ENCODE measurements at places on chromosomes 3 and 15.

DNA sequence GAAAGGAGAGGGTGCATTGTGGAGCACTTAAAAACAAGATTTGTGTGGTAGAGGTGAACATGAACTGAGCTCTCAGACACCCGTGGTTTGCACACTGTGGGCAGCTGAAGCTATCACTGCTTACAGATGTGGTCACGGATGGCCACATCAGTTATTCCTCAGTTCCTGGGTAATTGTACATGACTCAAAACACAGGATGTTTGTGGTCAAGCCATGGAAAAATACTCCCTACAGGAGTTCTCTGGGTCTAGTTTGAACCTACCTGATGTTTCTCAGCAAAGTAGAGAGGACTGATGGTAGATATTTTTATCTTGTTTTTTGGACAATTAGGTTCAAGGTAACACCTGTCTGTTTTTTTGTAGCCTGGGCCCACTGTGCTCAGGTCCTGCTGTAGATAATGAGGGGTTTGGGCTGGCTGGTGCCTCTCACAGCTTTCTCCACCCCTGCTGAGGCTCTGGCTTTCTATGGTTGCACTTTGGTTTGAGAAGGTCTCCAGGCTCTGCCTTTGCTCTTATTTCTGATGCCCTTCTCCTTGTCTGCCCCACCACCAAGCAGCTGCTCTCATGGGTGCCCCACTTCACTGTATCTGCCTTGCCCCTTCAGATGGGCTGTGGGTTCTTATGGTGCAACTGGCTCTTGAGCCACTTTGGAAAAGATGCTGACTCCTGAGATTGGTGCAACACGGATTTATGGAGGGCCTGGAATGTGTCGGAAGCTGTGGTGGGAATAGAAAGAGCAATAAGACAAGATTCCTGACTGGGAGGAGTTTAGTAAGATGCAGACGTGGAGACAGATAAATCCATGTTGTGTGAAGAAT, 40.1 kb downstream of the CDCP1 start:
- no peak for DNase-seq

- no peak for DNase-seq
Observed at GRCh38 chr3:124685481-124685880, 44.8 kb upstream of the UMPS start.

- no peak for DNase-seq
Observed at GRCh38 chr15:29611057-29611456, 211.2 kb downstream of the TJP1 start.

DNA sequence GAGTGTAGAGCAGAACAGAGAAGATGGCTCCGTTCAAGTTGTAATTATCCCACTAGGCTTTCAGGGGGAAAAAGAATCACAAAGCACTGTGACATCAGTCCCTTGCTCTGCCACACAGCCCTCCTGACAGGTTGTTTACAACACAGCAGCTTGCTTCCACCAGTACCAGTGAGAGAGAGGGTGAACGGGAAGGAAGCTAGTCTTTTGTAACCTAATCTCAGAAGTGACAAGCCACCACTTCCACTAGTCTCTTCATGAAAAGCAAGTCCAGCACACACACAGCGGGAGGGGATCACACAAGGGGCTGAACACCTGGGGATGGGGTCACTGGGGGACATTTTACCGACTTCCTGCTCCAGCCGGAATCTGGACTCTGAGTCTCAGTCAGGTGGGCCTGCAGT, 86.3 kb downstream of the FAM81A start:
- DNase-seq, result no peak

DNA sequence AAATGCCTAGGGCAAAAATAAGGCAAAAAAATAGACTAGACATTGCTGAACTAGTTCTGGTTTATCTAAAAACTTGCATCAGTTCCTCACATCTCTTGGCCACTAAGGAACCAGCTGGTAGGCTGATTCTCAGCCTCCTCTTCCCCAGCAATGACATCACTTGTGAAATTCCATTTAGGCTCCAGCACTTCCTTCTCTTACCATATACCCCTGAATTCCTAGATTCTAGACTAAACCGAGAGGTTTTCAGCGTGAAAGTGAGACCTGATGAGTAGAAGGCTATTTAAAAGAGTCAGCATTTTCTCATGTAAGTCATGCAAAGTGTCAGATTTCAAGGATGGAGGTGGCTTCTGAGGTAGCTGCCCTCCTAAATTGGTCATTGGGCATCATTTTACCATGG, 247.1 kb upstream of the CDIN1 start:
- DNase-seq, result no peak

DNA sequence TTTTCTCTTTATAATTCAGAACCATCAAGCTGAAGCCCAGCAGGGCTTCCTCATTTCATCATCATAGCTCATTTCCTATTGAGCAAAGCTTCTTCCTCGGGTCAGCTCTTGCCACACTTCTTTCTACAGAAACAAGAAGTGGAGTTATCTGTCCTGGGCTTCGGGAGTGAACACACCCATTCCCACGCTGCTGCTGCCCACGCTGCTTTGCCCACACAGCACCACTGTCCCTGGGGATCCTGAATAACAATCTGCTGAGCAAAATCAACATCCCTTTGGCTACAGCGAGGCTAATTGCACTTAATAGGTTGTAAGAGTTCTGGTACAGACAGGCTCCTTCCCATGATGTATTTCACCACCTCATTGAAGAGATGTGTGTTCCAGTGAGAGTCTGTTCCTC, 23.7 kb downstream of the CEP19 start:
- DNase-seq, result peak; percentile 44

- no peak for DNase-seq
Observed at GRCh38 chr3:153396581-153396980, 234.6 kb downstream of the RAP2B start.

- no peak for DNase-seq
Observed at GRCh38 chr15:79965846-79966630, 5.0 kb downstream of the BCL2A1 start.

- no peak for DNase-seq
Observed at GRCh38 chr3:184557348-184557950, 4.1 kb upstream of the EPHB3 start.

DNA sequence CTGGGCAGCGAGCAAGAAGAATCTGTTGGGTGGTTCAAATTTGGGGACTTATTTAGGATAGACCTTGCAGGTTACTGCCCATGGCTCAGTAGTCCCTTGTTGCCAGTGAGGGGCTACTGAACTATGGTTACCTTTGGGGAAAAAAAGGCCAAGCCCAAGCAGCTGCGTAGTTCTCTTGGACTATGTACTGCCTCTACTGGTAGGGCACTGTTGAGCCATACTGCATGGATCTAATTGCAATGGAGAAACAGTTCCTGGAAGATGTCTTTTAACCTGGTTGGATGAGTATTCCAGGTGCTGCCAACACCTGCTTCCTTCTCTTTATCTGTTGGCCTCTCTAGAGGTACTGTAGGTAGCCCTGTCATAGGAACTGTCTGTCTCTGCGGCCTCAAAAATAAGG, 671.9 kb upstream of the CBLB start:
- no peak for DNase-seq

GRCh38 chr3:43154980-43155379, 49.1 kb upstream of the POMGNT2 start:
- no peak for DNase-seq

DNA sequence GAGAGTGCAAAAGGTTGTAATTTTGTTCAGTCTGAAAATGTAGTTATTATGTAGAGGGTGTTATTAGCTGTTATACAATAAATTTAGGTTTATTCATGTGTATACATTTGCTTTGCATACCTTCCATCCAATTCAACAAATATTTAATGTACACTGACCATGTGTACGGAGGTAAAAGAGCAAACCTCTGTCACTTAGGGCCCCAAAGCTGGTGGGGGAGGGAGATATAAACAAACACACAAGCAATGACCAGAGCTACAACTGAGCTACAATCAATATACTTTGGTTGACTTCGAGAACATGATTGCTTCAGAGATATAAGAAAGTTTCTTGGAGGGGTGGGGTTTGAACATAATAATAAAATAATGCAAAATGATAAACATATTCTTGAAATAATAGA, 17.5 kb upstream of the BCL6 start:
- no peak for DNase-seq

DNA sequence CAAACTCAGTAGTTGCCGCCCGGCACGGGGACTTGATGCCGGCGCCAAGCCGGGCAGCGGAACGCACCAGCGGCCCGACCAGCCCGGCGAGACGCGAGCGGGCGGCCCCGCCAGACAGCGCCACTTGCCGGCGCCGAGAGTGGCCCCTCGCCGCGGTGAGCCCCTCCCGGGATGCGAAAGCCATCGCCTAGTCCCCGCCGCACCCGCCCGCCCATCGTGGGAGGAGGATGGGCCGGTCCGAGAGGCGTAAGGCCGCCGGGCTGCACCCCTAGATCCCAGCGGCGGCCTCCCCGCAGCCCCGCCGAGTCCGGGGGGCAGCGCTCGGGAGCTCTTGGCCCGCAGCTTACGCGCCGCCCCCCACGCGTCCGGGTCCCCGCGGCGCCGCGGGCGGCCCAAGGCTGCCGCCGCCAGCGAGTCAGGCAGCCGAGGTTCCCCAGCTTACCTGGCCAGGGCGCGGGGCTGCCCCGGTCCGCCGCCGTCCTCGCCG, 609 bp downstream of the GOLGA8A start:
- DNase-seq, result peak; percentile 33

DNA sequence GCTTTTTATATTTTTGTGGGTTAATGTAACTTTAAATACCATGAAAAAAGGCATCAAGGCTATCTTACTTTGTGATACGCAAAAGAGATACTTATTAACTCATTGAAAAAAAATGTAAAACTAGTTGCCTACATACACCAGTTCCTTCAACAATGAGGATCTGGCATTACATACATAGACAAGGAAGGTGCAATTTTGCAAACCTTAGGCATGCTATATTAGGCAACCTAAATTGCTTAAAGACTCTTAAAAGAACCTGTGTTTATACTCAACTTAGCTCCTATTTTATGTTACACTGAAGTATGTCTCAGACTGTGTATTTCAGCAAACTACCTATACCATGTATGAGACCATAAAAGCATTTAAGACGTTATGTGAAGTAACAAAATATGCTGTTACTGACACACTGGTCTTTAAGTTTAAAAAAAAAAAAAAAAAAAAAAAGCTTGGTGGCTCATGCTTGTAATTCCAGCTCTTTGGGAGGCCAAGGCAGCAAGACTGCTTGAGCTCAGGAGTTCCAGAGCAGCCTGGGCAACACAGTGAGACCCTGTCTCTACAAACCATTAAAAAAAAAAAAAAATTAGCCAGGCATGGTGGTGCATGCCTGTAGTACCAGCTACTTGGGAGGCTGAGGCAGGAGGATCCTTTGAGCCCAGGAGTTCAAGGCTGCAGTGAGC, 9.1 kb downstream of the TASOR start:
- no peak for DNase-seq

- peak; percentile 44 for DNase-seq
Observed at GRCh38 chr3:23810343-23811184, 4.8 kb downstream of the UBE2E1 start.

GRCh38 chr15:97972366-97972765, 11.9 kb downstream of the ARRDC4 start:
- DNase-seq, result no peak

DNA sequence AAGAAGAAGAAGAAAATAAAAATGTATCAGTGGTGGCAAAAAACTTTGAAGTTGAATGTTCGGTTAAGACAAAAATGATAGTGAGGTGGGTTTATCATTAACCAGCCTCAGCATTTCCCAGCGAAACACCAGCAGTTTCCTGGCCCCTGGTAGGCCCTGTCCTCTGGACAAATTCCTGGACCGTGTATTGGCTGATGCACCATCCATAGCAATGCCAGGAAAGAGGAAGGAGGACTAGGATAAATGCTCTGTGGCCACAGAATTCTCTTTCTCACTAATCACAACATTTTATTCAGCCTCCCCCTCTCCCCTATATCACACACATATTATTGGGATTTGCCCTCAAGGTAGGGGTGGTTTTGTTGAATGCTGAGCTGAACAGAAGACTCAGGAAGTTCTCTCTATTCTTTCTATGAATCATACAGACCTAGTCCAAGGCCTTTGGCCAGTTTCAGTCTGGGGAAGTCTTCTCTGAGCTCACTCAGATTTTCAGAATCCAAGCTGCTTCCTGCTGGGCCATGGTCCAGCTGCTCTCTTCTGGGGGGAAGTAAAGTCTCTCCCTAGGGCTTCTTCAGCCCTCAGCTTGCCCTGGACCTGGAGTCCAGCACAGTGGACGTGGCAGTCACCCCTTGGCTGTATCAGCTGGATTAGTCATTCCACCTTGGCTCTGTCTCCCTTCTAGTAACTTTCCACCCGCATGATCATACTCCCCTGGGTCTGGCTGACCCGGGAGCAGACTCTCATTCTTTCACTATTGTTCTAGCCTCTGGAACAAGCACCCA, 27.6 kb downstream of the SLC28A1 start:
- peak; percentile 90 for DNase-seq

GRCh38 chr3:8443829-8444791, 57.5 kb upstream of the LMCD1 start:
- peak; percentile 77 for DNase-seq

- no peak for DNase-seq
Observed at GRCh38 chr15:65771870-65772269, 20.2 kb downstream of the DENND4A start.

DNA sequence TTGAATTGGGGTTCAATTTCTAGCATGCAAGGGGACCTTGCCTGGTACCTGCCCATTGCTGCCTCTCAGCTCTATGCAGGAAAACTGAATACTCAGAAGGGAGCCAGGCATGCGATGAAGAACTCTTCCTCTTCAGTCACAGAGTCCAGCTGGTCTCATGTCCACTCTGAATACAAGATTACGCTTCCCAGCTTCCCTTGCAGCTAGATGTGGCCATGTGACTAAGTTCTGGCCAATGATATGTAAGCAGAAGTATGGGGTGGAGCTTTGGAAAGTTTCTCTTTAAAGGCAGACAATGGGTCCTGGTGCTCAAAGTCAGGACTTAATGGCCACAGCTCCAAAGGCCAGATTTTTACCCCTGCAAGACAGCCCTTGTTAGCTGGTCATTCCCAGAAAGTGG, 9.0 kb downstream of the WNT7A start:
- DNase-seq, result no peak

- DNase-seq, result no peak
Observed at GRCh38 chr15:99248000-99248715, 1.2 kb downstream of the TTC23 start.

- no peak for DNase-seq
Observed at GRCh38 chr15:44193651-44194322, 1.3 kb downstream of the FRMD5 start.

- no peak for DNase-seq
Observed at GRCh38 chr3:11576453-11576852, 67.3 kb downstream of the VGLL4 start.

DNA sequence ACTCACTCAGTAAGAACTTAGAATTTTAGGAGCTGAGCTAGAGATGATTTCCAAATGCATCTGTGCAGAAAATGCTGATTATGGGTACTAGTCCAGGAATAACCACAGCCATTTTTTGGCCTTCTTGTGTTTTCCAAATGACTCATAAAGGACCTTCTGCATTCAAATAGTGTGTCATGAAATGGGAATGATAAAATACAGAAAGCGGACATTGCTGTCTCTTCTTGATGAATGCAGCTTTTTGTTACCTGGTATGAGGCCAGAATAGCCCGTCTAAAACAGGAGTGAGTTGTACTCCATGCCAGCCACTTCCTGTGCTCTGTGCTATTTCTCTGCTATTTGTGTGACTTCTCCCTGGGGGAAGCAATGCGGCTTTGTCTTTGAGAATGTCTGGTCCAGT, 20.5 kb upstream of the FRMD5 start:
- no peak for DNase-seq

Measured in left ventricle myocardium inferior (tissue), 1 donor.